ENCODE measurements at places on chromosomes 12 and 14. TPM values are rescaled to one million over a fixed set of nuclear protein-coding genes. Genes with fewer than 3 reads are reported as not detected.

Gene OASL
- total RNA-seq: 4.1 TPM

Gene DTX1
- 42.7 TPM for total RNA-seq

Gene RNFT2
- total RNA-seq: 0.49 TPM

Gene TAS2R9
- not detected for total RNA-seq

Gene POTEM
- not detected for total RNA-seq

Gene TGM1
- total RNA-seq: 0.49 TPM

Gene CLEC14A
- 23.2 TPM for total RNA-seq

Gene IRF2BPL
- total RNA-seq: 22.3 TPM

Gene RNASE11
- total RNA-seq: not detected

Gene GUCY2C
- total RNA-seq: not detected

Gene PTGDR
- 3.0 TPM for total RNA-seq

Gene NABP2
- 12.6 TPM for total RNA-seq

Gene CD163L1
- 3.9 TPM for total RNA-seq

Gene PZP
- total RNA-seq: 0.49 TPM

Gene IGF1
- 60.3 TPM for total RNA-seq

Gene ARHGAP9
- 25.8 TPM for total RNA-seq

Gene FSCB
- not detected for total RNA-seq

Gene HNF1A
- not detected for total RNA-seq

Gene ASPG
- not detected for total RNA-seq

Gene REM2
- total RNA-seq: 1.5 TPM

Gene FAR2
- total RNA-seq: 13.2 TPM

Gene MTA1
- 75.0 TPM for total RNA-seq

Gene ART4
- 0.34 TPM for total RNA-seq
